ENCODE measurements at places on chromosomes 4 and X.

- no peak for DNase-seq
Observed at GRCh38 chr4:82555276-82555675, 6.5 kb downstream of the TMEM150C start.

GRCh38 chr4:62661821-62662220 is 1461.7 kb downstream of the ADGRL3 start:
- DNase-seq: no peak

DNA sequence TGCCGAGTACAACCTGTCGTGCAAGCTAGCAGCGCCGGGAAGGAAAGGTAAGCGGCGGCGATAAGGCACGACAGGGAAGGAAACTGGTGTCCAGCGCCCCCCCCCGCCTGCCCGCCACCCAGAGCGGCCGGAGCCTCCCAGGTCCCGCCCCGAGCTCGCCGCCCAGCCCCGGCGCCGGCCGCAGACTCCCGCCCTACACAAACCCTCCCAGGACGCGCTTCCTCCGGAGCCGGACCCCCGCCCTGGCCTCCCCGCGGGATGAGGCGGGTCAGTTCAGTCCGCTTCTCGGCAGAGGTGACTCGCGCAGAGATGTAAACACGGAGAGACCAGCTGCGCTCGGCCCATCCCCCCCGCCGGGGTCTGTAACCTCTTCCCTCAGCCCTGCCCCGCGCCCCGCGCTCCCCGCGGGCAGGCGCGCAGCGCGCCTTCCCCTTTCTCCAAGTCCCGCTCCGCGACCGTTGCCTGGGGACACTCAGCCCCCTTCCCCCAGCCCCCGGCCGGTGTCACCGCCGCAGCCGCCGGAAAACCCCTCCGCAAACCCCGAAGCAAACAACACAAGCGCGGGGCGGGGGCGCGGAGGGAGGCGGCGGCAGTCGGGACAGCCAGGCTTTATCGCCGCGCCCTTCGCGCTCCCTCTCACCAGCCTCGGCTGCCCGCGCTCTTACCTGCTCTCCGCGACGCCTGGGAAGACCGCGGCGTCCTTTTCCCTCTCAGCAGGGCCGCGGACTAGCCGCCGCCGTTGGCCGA is 543 bp downstream of the ELF2 start:
- no peak for DNase-seq

DNA sequence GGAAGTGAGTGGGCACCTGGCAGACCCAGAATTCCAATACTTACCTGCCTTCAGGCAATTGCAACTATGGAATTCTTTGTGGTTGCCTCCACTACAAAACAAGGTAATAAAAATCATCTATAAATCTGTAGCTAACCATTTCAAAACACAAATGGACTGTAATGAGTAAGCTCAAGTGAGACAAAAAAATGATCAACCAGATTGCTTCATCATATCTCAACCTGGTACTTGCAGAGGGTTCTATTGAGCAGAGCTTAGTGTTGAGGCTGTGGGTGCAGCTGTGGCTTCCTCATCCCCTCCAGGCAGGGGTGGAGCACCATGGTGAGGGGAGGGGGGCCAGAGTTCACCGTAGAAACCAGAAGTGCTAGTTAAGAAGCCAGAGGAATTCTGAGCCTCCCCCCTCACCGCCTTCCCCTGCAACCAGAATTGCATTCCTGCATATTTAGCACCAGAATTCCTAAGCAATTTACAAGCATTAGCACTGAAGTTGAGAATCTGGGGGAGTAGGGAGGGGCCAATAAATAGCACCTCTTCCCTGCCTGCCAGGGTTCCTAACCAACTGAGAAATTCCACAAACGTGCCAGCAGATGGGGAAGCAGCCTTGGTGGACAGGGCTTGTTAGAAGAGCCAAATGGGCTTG is 11.5 kb downstream of the CTAG1A start:
- DNase-seq: no peak

GRCh38 chrX:7119950-7120877 is 27.3 kb upstream of the STS start:
- DNase-seq: no peak

DNA sequence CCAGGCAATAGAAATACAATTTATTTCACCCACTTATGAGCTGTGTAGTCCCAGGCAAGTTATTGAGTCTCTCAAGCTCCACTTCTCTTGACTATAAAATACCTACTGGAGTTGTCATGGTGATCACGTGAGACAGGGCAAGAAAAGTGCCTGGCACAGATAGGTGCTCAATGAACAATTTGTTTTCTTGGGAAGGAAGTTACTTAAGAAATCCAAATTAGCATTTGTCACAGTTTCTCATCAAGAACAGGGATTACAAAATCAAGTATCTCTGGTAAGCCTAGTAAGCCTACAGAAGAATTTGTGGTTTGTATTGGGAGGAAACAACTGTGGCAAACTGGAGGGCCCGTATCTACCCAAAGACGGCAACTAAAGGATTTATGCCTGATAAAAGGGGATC is 37.5 kb upstream of the RASGEF1B start:
- no peak for DNase-seq

GRCh38 chrX:122777766-122778165 is 406.3 kb upstream of the GRIA3 start:
- DNase-seq: no peak

DNA sequence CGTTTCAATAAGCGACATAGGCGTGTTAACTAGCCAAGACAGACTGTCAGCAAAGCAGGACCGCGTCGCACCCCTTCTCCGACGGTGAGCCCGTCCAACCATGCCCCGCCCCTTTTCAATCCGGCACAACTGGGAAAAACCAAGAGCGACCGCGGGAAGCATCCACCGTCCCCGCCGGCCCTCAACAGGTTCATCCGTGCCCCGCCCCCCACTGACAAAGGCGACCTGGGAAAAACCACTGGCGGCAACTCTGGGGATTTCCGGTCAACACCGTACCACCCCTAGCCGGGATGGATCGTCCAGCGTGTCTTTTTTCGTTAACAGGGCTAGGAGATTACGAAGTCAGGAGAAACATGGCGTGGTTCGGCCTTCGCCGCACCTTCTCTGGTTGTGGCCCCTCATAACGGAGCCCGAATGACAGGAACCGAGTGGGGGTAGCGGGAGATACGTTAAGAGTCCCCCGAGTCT is 377 bp downstream of the TIMM17B start:
- DNase-seq: no peak

- DNase-seq: no peak
Observed at GRCh38 chr4:47930971-47931804, 16.8 kb upstream of the NFXL1 start.

DNA sequence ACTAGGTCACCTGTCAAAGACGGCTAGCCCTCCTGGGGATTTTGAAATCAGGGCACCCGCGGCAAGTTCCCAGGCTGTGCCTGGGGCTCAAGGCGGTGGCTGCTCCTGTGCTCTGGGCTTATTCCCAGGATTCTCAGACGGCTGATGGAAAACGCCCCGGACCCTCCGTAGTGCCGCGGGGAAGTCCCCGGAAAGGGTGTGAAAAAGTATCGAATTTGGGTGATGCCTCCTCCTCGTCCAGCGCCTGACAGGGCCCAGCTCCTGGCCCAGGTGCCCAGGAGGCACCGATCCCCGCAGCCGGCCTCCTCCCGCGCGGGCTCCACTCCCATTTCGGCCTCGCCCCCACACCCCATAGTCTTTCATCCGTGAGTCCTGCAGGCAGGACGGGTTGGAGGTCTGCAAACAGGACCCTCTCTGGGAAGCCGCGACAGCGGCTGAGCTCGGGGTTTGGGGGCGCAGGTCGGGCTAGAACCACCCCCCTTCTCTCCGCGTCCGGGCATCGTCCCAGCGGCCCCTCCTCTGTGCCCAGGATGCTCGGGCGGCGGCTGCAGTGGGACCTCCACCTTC is 1.1 kb upstream of the NSG1 start:
- DNase-seq: no peak

GRCh38 chrX:48728653-48729052 is 32.1 kb downstream of the SUV39H1 start:
- no peak for DNase-seq

GRCh38 chr4:157808796-157809383 is 363.9 kb downstream of the GASK1B start:
- no peak for DNase-seq

DNA sequence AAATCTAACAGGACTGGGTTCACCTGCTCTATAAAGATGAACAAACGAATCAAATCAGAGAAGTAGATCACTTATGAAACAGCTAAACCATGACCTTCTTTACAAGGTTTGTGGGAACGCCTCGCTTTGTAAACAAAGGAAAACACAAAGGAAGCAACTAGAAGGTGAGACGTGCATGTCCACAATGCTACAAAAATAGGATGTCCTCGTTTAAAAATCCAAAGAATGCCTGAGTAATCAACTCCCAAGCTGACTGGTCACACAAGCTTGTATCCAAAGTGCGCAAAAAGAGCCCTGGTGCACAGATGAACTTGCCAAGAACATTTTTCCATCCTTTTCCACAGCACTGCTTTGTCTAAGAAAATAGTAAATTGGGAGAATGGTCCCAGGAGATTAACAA is 6.3 kb upstream of the SH3KBP1 start:
- DNase-seq: no peak

GRCh38 chr4:76637712-76638361 is 202.8 kb downstream of the SHROOM3 start:
- no peak for DNase-seq

DNA sequence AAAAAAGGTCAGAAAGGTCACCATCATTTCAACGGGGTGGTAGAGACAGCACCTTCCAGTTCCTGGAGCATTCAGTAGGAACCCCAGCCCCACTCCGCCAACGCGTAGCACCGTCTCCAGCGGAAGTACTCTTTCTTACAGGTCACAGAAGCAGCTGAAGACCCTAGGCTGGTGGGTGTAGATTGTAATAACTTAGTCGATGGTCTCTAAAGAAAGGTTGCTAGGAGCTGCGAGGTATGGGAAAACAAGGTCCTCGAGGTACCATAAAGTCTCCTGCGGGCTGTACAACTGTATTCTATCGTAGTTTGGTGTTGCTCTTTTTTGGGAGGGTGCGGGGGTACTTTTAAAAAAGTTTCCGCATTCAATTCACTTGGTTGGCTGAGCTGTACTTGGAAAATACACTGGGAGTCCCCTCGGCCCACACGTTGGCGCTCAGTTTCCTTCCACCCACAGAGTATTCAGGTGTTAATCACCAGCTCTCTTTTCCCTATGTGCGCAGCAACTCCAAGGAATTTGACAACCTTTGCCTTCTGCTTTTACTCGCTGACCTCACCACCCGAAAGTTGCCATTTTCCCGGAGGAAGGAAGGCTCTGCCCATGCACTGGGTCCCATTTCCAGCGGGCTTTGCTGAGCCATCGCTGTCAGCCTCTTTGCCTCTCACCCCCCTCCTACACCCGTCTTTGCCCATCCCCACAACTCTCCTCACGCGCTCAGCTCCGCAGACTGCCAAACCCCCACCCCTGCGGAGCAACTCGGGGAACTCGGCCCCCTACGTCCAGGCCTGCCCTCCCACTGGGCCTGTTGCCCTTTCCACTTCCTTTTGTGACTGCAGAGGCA is 4.8 kb upstream of the SOX3 start:
- DNase-seq: no peak

DNA sequence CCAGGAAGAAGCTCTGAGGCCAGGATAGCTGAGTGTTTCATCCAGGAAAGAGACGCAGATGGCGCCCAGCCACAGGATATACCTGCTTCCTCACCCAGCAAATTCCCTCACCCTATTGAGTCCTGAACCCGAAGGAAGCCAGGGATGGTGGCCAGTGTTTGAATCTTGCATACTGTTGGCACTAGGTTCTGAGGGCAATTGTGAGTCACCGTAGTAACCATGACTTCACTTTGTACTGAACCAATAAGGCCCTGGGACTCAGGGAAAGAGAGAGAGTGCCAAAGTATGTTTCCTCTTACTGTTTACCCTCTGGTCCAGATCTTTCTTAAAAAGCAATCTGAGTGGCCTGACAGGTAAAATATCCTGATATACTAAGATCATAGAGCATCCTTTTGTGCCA is 25.6 kb upstream of the SMIM10L2A start:
- no peak for DNase-seq

DNA sequence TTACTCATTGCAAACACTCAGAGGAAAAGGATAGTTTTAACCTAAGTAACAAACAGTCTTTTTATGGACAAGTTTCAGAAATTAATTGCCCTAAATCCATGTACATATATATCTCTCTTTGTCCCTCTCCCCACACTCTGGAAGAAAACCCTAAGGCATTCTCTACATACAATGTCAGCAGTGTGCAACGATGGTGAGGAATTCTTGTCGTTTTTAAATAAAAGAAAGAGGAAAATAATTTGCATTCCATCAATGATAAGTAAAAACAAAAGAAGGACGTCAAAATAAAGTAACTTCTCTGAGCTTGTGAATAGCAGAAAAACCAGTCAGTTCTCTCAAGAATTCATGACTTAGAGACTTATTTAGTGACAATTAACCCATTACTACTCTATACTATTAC is 550.5 kb upstream of the DIPK2B start:
- DNase-seq: no peak

DNA sequence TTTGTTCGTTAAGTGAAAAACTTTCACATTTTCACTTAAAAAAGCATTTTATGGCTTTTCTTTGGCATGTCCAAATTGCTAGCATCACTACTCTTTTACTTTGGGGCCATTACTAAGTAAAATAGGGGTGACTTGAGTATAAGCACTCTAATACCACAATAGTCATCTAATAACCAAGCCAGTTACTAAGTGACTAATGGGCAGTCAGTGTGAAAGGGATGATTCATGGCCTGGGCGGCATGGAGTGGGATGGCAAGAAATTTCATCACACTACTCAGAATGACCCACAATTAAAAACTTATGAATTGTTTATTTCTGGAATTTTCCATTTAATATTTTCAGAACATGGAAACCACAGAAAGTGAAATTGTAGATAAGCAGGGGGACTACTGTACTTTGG is 60.9 kb downstream of the BMP15 start:
- DNase-seq: no peak

DNA sequence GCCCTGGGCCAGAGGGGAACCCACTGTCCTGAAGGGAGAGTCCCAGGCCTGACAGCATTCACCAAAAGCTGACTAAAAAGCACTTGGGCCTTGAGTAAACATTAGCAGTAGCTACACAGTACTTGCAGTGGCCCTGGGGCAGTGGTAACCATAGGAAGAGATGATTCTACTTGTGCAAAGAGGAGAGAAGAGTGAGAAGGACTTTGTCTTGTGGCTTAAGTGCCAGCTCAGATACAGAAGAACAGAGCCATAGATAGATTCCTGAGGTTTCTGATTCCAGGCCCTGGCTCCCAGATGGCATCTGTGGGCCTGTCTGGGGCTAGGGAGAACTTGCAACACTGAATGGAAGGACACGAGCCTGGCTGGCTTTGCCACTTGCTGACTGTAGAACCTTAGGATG is 100.5 kb downstream of the PTCHD1 start:
- DNase-seq: no peak

DNA sequence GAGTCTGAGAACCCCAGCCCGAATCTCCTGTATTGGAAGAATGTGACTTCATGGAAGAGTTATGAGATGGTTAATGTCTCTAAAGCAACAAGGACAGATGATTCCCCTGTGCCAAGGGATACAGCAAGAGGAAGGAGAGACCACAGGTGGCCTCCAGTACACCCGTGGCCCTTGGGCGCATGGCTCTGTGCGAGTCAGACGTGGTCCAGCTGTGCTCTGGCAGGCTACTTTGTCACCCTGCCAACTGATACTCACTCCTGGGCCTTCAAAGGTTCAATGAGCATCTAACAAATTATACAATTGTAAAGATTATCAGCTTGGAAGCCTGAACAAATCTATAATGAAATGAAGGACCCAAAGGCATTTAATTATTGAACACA is 71.7 kb downstream of the NYX start:
- no peak for DNase-seq

GRCh38 chrX:40727093-40727492 is 8.2 kb downstream of the MED14 start:
- no peak for DNase-seq

All from vagina (tissue), 2 donors.